Brain (organoid and tissue), 16 donors: ENCODE measurements at places on chromosomes 13 and 19. TPM values are rescaled to one million over a fixed set of nuclear protein-coding genes. Genes with fewer than 3 reads are reported as not detected.

Gene FCAR
- polyA plus RNA-seq = not detected

Gene LIPE
- 74.5 TPM for polyA plus RNA-seq

Gene ATP4B
- polyA plus RNA-seq = 1.8 TPM

Gene SOX1
- polyA plus RNA-seq = 98.5 TPM

Gene C19orf73
- 4.1 TPM for polyA plus RNA-seq

Gene GZMM
- polyA plus RNA-seq = 1.4 TPM

Gene MISP
- polyA plus RNA-seq = 24.7 TPM

Gene PROZ
- not detected for polyA plus RNA-seq

Gene VMAC
- polyA plus RNA-seq = 4.6 TPM

Gene ZNF225
- 1.6 TPM for polyA plus RNA-seq

Gene LYPD5
- 8.1 TPM for polyA plus RNA-seq

Gene KLK7
- 1.6 TPM for polyA plus RNA-seq

Gene BEST2
- 0.20 TPM for polyA plus RNA-seq

Gene IGFL1
- polyA plus RNA-seq = not detected

Gene NALCN
- 8.1 TPM for polyA plus RNA-seq

Gene KLF12
- 4.1 TPM for polyA plus RNA-seq

Gene ZBTB32
- polyA plus RNA-seq = not detected

Gene KLK4
- polyA plus RNA-seq = not detected

Gene VRK3
- polyA plus RNA-seq = 64.8 TPM

Gene WDR62
- polyA plus RNA-seq = 16.5 TPM

Gene ZNF615
- polyA plus RNA-seq = 3.3 TPM

Gene MYO1F
- 2.4 TPM for polyA plus RNA-seq

Gene JSRP1
- 5.7 TPM for polyA plus RNA-seq

Gene ZNF700
- polyA plus RNA-seq = 1.1 TPM

Gene PALM
- polyA plus RNA-seq = 384 TPM

Gene TNFSF13B
- polyA plus RNA-seq = 0.32 TPM
